Activated naive CD8-positive, alpha-beta T cell treated with anti-CD3 and anti-CD28 coated beads for 36 hours (primary cell): ENCODE measurements at places on chromosomes 3 and 15. TPM values are rescaled to one million over a fixed set of nuclear protein-coding genes. Genes with fewer than 3 reads are reported as not detected.

The FSTL1 gene
- 1.7 TPM for total RNA-seq

The SSUH2 gene
- total RNA-seq, result 0.12 TPM

The NUP210 gene
- total RNA-seq, result 127 TPM

The MRPS22 gene
- total RNA-seq, result 82.4 TPM

The FAM227B gene
- total RNA-seq, result 4.1 TPM

The ERICH6 gene
- total RNA-seq, result not detected
